ENCODE measurements at places on chromosomes 16 and 17. TPM values are rescaled to one million over a fixed set of nuclear protein-coding genes. Genes with fewer than 3 reads are reported as not detected.

The CCDC154 gene
- 1.6 TPM for total RNA-seq

- DNase-seq, result no peak
These were observed 9.6 kb downstream of the GSE1 start for GRCh38 chr16:85622683-85623082.

DNA sequence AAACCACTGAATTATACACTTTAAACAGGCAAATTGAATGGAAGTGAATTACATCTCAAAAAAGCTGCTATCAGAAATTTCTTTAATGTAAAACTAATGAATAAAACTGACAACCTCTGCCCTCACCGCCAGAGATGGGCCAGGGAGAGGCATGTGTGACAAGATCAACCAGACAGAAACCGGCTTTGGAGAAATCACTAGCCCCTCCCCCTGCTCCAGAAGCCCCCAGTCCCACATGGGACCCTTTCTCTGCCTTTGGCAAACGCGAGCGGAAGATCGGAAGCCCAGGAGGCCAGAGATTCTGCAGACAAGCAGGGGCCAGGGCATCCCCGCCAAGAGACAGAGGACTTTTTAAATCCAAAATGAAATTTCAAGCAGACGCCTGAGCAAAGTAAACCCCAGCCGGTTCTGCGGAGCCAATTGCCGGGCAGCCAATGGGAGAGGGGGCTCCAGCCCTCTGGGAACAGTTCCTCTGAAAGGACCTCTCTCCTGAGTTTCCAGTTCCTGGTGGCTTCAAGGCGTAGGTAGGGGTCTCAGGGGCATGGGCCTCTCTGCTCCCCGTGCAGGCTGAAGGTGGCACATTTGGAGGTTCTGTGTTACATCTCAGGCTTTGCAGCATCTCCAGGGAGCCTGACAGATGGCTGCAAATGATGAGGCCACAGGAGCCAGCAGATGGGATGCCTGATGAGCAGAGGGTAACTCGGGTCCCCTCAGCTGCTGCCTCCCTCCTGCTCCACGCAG, 118.1 kb downstream of the GSG1L start:
- DNase-seq, result no peak

- no peak for DNase-seq
These were observed 152.9 kb downstream of the RGS9 start for GRCh38 chr17:65290056-65290455.

The TERB1 gene
- 0.14 TPM for total RNA-seq

DNA sequence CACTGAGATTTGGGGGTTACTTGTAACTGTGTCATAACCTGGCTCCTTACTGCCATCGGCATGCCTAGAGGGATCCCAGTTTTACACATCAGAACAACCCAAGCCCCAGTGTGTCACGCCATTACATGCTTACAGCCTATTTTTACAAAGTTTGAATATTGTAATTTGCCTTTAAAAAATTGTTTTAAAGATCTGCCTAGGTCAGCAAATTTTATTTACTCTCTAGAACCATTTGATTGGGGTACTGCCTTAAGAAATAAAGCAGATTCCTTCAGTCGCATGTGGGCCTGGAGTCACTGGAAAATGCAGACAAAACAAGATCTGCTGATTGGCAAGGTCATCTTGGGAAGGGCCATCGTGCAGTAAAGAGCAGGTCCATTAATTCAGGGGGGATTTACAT, 566.9 kb downstream of the WWOX start:
- DNase-seq, result no peak

- peak; percentile 86 for DNase-seq
These were observed 11.5 kb upstream of the PITPNA start for GRCh38 chr17:1573932-1574696.

The KNOP1 gene
- 28.9 TPM for total RNA-seq

The RUNDC3A gene
- total RNA-seq, result not detected

GRCh38 chr17:45677770-45678169, 106.3 kb upstream of the CRHR1 start:
- no peak for DNase-seq

DNA sequence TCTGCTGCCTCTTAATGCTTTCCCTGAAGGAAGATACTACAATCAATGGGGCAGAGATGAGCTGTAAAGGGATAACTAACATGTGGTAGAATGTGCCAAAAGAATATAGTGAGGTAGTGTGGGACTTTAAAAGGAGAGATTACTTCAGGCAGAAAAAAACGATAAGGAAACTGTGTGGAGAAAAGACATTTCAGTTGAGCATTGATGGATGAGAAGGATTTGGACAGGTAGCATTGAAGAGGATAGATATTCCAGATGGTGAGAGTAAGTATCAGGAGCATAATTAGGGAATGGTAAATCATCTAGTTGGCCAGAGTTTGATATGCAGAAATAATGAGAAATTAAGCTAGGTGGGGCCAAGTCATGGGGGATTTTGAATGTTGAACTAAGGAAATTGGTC, 97.3 kb downstream of the NLK start:
- no peak for DNase-seq

DNA sequence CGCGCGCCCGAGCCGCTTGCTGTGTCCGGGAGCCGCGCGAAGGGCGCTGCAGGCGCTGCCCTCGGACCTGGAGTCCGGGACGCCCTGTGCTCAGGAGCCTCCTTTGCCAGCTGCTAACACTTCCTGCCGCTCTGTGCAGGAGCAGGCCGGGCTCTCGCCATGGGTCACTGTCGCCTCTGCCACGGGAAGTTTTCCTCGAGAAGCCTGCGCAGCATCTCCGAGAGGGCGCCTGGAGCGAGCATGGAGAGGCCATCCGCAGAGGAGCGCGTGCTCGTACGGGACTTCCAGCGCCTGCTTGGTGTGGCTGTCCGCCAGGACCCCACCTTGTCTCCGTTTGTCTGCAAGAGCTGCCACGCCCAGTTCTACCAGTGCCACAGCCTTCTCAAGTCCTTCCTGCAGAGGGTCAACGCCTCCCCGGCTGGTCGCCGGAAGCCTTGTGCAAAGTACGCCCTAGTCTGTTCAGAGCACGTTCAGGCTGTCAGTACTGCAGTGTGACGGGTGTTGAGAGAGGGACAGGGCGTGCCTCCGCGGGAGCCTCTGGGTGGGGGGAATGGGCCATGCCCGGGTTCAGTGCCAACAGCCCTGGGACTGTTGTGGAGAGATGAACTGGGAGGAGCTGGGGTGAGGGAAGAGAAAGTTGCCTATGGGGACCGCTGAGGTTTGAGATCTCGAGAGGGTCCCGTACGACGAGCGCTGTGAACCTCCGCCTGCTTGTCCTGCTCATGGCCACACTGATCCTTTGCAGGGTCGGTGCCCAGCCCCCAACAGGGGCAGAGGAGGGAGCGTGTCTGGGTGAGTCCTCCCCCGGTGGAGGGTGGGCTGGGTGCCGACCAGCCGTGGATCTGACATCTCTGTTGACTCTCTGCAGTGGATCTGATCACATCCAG, 1.3 kb downstream of the ZNF276 start:
- peak; percentile 82 for DNase-seq

- DNase-seq, result no peak
These were observed 43.6 kb upstream of the USP7 start for GRCh38 chr16:9007177-9007794.

DNA sequence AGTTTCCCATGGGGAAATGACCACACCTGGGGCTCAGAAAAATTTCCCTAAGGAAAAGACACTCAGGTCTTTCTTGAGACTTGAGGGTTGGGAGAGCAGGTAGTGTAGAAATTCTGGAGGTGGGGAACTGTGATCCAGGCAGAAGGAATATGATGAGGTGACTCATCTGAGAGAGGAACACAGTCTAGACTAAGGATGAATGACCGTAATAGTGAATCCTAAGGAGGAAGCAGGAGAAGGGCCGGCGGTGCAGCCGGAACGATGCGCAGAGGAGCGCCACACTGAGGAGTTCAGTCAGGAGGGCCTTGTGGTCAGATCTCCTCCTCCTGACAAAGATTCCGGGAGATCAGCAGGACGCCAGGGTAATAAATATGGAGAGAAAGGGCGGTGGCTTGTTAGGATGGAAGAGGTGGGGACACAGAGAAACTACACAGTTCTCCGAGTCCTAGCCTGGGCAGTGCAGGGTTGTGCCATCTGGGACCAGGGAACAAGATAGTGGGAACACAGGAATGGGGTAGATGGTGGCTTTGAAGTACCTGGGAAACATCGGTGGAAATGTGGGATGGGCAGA, 135.6 kb downstream of the PARN start:
- DNase-seq, result no peak

The C1QL1 gene
- 0.37 TPM for total RNA-seq

- DNase-seq, result peak; percentile 77
These were observed 126.2 kb downstream of the PRKCB start for GRCh38 chr16:23962001-23962400.

GRCh38 chr16:85738923-85739715, 11.8 kb downstream of the C16orf74 start:
- no peak for DNase-seq

DNA sequence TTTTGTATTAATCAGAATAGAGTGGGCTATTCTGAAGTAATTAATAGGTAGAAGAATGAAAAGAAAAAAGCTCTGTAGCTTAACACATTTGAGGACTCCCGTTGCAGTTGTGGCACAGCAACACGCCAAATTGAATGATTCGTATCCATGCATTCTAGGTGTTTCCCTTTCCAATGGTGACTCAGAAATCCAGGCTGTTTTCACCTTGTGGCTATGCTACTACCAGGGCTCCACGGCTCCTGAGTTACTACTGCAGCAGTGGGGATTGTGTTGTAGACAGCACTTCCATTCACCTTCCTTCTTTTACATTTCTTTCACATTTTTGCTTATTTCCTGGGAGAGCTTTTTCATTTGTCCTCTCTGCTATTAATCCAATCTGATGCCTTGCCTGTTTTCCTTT, 1616.4 kb downstream of the CDH8 start:
- DNase-seq, result no peak

GRCh38 chr16:25065899-25066298, 45.6 kb upstream of the LCMT1 start:
- no peak for DNase-seq

The FSCN2 gene
- total RNA-seq, result 0.58 TPM

DNA sequence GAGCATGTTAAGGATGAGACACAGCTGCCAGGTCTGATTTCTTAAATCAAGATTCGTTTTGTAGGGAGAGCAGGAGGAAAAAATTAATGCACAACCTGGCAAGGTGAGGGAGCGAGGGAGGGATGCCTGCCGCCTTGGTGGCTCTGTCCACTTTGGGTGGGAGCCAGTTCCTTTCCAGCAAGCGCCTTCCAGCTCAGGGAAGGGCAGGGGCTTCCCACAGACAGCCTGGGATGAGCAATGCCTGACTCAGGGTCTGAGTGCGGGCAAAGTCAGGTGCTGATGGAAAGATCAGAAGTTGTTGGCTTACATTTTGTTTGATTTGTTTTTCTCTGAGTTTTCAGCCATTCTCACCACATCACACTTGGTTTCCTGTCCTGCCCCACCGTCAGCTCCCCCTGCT, 220.7 kb downstream of the ENGASE start:
- DNase-seq, result no peak

- no peak for DNase-seq
These were observed 7.4 kb downstream of the BANP start for GRCh38 chr16:87958632-87959031.

DNA sequence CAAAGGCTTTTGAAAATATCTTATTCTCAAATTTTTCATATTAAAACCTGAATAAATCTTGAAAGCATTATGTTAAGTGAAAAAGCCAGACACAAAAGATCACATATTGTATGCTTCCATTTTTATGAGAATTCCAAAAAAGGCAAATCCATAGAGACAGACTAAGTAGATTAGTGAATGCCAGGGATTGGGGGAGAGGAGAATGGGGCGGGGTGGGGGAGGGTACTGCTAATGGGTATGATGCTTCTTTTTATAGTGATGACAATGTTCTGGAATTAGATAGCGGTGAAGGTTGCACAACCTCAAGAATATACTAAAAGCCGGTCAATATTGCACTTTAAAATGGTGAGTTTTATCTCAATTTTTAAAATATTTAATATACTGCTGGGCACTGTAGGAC, 44.0 kb downstream of the XPO6 start:
- DNase-seq, result no peak

- DNase-seq, result no peak
These were observed 9.8 kb downstream of the HID1 start for GRCh38 chr17:74962622-74963394.

DNA sequence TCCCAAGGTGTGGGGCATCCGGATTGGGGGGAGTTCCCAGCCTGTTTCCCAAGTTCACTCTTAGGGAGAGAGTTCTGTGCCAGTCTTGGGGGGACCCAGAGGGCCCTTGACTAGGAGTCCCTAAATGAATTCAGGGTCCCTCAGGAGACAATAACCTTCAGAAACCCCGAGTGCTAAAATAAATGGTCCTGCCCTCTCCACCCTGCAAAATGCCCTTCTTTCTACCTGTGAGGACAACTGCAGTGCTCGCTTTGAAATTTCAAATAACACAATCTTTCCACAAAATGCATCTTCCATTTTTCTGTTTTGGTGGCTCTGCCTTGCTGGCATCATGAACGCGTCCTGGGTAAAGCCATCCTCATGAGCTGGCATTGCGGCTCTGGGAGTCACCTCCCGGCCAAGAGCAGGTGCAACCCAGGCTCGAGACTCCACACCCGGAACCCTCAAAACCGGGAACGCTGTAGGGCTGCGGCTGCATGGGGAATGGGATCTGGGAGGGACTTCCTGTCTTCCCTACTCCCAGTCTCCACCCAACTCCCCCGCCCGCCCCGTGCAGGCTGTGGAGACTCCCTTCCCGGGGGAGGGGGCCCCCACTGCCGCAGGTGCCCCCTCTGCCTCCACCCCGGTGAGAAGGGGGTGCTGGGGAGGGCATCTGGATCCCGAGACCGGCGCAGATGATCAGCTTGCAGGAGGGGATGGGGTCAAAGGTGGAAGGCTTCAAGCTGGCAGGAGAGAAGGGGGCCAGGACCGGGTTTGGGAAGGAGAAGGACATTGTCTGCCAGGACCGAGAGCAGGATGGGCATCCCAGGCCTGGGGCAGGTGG, at the start of gene ZNF205:
TSS of gene ZNF205 (plus strand) at position 529 of the 823 bp plus-strand sequence. CDS start 845 bp downstream, outside the sequence.
- no peak for DNase-seq

GRCh38 chr16:6125483-6126259, 1028.1 kb upstream of the EEF2KMT start:
- no peak for DNase-seq

The PIRT gene
- total RNA-seq, result not detected

DNA sequence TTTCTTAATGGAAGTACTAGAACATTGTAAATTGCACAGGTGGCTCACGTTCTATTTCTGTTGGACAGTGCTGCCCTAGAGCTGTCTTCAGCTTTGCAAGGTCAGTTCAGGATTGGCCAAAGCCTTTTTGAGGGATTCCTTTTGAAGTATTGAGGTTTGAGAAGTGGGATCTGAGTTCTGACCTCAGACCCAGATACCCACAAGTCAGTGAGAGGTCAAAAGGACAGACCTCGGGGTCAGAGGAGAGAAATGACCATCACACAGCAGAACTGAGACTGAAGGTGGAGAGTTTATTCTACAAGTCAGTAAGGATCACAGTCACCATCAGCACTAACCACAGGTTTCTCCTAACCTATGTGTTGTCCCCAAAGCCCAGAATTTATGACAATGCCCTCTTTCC, 1.7 kb downstream of the ACSM5 start:
- no peak for DNase-seq

- no peak for DNase-seq
These were observed 6.1 kb upstream of the CCL8 start for GRCh38 chr17:34313164-34313563.

DNA sequence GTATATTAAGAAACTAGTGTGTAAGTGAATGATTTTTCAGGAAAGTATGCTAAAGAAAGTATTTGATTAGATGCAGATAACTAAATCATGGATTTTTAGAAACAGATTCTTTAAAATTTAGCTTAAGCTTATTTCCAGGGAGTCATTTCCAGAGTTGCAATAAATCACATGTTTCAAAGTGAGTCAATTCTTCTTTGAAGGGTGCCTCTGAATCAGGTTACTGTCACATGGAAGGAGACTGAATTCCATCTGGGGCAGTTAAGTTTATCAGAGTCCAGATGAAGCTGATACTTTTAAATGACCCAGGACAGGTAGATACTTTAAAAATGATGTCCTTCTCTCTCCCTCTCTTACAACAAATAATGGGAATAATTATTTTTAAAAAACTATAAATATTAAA, 5.0 kb downstream of the MFSD11 start:
- no peak for DNase-seq

Measured in activated CD4-positive, alpha-beta T cell treated with anti-CD3 and anti-CD28 coated beads for 36 hours (primary cell).